ENCODE measurements at places on chromosomes 13 and 19.

DNA sequence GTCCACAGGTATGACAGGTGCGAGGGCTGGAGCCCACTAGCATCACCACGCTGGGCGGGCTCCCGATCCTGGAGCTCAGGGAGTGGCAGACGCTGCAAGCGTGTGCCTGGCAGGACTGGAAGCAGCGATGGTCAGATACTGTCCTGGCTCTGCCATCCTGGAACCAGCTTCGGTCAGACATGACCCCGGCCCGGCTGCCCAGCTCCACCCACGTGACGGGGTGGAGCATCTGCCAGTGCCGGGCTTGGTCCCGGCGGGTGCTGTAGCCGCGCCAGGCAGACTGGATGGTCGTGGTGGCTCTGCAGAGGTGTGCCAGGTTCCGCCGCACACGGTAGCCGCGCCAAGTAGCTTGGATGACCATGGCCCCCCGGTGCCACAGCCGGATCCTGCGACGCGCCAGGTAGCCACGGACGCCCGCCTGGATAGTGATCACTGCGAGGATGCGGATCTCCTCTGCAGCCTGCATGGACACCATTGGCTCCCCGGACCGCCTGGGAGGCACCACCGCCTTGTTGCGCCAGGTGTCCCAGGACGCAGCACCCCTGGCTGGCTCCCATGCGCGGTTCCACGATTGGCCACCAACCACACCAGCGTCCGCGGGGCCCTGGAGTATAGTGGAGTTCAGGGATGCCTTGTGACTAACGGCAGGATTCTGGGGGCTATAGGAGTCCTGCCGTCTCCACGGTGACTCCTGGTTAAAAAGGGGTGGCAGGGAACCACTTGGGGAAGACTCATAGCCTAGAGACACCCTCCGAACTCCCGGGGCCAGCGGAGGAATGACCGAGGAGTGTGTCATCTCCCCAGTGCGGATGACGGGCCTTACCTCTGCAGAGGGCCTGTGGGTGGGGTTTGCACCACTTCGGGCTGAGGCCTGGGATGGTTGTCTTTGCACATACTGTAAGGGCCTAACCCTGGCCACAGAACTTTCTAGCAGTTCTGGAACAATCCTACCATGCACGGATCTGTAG lies 16.5 kb downstream of the IQCN start:
- DNase-seq, result no peak

DNA sequence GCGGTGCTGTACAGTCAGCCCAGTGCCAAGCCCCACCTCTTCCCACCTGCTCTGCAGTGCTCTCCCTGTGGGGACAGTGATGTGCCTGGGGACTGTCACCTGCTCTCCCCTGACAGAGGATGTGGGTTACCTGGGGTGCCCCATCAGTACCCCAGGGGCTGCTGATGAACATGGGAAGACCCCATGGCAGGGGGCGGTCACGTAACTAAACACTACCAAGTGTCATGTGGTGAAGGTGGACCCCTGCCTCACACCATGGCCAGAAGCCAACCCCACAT lies 12.7 kb downstream of the KDM4B start:
- no peak for DNase-seq

GRCh38 chr13:94415500-94416237 lies 63.8 kb downstream of the DCT start:
- DNase-seq, result no peak

GRCh38 chr19:35141837-35142605 lies 1.0 kb upstream of the FXYD7 start:
- no peak for DNase-seq

DNA sequence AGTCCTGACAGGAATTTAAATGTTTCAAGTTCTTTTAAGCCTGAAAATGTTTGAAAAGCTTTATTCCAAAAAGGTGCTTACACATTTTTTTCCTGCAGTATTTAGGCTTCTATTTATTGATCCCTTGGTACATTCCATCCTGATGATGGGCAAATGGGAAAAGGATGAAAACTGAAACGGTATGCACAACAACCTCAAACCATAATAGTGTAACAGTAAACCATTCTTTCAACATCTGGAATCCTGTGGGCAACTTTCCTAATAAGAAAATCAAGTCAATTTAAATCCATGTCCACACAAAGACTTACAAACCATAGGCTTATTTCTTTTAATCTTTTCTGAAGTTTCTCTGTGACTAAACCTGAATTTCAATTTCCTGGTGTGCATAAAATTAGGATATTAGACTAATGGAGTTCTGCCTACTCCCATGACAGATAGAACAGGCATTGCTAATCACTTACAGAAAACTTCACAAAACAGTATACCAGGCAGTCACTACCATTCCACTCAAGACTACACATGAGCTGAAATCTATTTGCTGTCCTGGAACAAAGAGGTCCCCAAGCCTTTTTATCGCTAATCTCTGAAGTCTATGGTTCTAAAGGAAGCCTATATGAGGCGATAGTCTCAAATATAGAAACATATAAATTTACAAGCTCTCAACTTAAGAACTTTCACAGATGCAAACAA lies 103.3 kb downstream of the DLEU7 start:
- no peak for DNase-seq

DNA sequence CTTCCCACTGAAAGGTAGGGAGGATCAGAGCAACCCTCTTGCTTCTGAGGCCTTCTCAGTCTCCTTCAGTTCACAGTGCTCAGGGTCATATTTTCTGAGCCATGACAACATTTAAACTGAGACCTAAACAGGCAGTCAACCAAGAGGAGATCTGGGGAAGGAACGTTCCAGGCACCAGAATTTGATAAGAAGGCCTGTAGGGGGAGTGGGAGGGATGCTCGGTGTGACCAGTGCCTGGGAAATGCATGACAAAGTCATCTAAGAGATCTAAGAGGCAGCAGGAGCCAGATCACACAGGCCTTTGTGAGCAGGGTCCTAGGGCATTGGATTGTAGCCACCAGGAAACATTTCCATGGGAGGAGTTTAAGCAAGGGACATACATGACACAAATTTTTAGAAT lies 71.6 kb downstream of the SHISA2 start:
- DNase-seq, result no peak

DNA sequence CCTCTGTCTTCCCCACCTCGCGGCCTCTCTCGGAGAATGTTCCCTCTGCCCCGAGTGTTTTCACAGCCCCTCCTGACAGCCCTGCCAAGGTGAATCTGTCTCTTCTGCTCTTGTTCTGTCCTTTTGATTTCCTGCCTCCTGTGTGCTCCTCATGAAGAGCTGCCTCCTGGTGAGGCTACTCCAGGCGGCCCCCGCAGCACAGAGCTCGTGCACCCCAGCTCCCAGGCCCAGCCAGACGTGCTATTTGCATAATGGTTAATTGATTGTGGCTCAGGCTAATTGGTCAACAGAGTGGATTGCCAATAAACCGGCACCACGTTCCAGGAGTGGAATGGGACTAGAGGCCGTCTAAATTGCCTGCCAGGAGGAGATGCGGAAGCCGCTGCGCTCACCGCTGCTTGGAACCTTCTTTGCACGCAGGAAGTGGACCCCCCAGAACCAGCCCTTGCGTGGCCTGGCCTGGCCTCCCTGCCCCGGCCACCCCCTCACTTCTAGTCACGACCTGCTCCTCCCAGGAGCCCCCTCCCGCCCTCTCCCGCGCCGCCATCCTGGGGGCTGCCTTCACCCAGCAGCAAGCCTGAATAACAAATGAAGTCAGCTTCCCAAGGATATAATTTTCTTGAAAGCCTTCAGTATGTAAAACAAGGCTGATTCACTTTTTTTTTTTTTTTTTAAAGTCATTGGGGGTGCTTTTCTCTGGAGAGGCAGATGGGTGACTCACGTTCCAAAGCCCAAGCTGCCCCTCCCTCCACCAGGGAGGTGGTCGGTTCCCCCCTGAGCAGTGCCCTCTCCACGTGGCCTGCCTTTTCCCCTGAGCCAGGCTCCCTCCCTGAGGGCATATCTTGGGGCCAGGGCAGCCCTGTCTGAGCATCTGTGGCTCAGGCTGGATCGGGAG lies 144.0 kb downstream of the KDM4B start:
- no peak for DNase-seq

GRCh38 chr19:48136547-48136946 lies 25.9 kb upstream of the PLA2G4C start:
- DNase-seq, result no peak

- no peak for DNase-seq
Measured at GRCh38 chr13:62850331-62850730, 1434.7 kb upstream of the PCDH20 start.

GRCh38 chr13:69706807-69707206 lies 400.8 kb upstream of the ATXN8OS start:
- DNase-seq, result no peak

DNA sequence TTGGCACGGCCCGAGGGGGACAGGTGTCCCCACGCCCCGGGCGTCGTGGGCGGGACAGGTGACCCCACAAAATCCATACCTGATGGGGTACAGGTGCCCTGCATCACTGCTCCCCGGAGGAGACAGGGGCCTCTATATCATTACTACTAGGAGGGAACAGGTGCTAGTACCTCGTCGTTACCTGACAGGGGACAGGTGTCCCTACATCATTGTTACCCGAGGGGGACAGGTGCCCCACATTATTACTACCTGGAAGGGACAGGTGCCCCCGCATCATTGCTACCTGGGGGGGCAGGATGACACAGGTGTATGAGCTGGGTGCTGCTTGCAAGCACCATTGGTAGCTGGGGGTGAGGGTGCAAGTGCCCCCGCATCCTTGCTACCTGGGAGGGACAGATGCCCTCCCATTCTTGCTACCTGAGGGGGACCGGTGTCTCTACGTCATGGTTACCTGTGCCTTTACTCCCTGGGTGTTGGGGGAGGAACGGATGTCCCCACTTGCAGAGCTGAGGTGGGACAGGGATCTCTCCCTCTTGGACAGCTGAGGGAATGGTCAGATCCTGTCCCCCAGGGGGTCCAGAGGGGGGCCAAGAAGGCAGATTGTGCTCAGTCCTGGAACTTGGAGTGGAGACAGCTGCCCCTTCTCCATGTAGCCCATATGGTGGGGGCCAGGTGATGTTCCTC lies 620 bp downstream of the CRTC1 start:
- DNase-seq, result no peak

- no peak for DNase-seq
Measured at GRCh38 chr13:98842070-98842469, 89.6 kb upstream of the SLC15A1 start.

DNA sequence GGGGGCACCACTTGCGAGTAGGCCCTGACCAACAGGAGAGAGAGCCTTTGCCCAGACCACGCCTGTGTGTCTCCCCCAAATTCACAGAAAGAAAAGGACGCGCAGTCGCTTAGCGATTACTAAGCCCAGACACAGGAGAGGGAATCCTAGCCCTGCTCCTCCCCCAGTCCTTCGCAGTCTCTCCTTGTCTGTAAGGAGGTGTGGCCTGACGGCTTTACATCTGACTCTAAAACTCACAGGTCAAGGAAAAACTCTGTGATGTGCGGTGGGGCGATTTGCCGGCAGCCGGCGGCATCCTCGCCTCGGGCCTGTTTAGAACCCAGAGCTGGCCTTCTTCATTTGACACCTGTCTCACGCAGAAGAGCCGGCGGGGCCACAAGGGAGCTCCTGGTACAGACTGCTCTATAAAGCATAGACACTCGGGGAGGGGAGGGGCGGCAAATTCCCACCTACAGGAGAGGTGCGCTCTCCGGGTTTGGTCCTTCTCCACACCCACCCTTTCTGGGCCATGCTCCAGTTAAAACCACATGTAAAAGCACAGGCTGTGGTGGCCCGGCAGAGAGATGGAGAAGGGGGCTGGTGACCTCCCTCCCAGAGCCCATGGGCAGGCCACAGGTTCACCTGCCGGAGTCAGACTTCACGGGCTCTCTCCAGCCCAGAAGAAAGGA lies 17.8 kb downstream of the GPR12 start:
- no peak for DNase-seq
